ENCODE measurements at places on chromosomes 5 and 9. TPM values are rescaled to one million over a fixed set of nuclear protein-coding genes. Genes with fewer than 3 reads are reported as not detected.

GADD45G gene
- total RNA-seq = 0.95 TPM

POU5F2 gene
- 2.0 TPM for total RNA-seq

FOXD4L4 gene
- 1.8 TPM for total RNA-seq

DNA sequence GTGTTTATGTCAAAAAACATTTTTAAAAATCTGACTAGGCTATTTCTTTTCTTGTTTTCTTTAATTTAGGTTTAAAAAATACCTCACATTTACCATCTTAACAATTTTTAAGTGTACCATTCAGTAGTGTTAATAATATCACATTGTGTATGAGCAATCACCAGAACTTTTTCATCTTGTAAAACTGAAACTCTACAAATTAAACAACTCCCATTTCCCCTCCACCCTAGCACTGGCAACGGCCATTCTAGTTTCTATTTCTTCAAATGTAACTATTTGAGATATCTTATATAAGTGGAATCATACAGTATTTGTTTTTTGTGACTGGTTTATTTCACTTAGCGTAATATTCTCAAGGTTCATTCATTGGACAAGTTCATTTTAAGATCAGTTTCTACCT, 27.7 kb downstream of the PLCXD3 start:
- H3K27me3 ChIP-seq = no peaks in the 10 kb centered on the region
- no peak overlapping the region for H3K4me3 ChIP-seq
- no peak overlapping the region for H3K27ac ChIP-seq
- H3K4me1 ChIP-seq = no peaks in the 10 kb centered on the region
- no peak for DNase-seq

GRCh38 chr5:105789246-105789645, 1881.5 kb downstream of the EFNA5 start:
- H3K27ac ChIP-seq = no peak overlapping the region
- H3K27me3 ChIP-seq = no peaks in the 10 kb centered on the region
- DNase-seq = no peak
- no peaks in the 10 kb centered on the region for H3K4me1 ChIP-seq
- no peak overlapping the region for H3K4me3 ChIP-seq
- no peaks in the 10 kb centered on the region for H3K36me3 ChIP-seq

DNA sequence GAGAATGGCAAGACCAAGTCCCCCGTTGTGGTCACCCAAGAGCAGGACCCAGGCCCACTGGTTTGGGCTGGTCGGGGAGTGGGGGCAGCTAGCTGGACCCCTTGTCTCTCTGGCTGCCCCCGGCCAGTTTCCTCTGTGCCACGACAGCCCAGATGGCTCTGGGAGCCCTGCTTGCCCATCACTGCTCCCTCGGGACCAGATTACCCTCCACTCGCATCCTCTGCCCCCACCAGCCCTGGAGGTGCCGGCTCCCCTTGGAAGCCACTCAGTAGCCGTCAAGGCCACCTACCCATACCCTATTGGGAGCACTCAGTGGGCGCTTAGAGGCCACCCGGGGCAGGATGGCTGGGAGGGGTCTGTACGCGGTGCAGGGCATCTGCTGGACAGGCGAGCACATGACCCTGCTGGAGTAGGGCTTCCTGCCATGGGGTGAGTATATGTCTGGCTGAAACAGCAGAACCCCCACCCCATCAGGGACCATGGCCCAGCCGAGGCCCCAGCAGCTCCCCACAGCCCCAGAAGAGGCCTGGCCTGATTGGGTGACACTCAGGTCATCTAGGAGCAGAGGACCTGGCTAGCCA, 70.0 kb downstream of the ZNF354C start:
- H3K4me3 ChIP-seq = no peak overlapping the region
- peaks cover 5% of the 10 kb centered on the region for H3K36me3 ChIP-seq
- no peak overlapping the region for H3K27ac ChIP-seq
- no peaks in the 10 kb centered on the region for H3K4me1 ChIP-seq
- H3K27me3 ChIP-seq = no peaks in the 10 kb centered on the region
- no peak for DNase-seq

- H3K27me3 ChIP-seq = no peaks in the 10 kb centered on the region
- H3K36me3 ChIP-seq = no peaks in the 10 kb centered on the region
- H3K4me3 ChIP-seq = no peak overlapping the region
- H3K27ac ChIP-seq = no peak overlapping the region
These were observed 48.2 kb upstream of the JAK2 start for GRCh38 chr9:4936823-4937222.

All from Calu3 (cell line).